ENCODE measurements at places on chromosomes 1 and 21.

GRCh38 chr1:173333581-173333980 lies 126.5 kb upstream of the TNFSF4 start:
- DNase-seq = no peak

- DNase-seq = no peak
These were observed 22.0 kb downstream of the VPS26C start for GRCh38 chr21:37245151-37245550.

- no peak for DNase-seq
These were observed 273.8 kb downstream of the PTBP2 start for GRCh38 chr1:96995351-96995750.

GRCh38 chr1:177011508-177011907 lies 153.0 kb downstream of the ASTN1 start:
- no peak for DNase-seq

GRCh38 chr1:61287014-61287413 lies 204.7 kb downstream of the NFIA start:
- no peak for DNase-seq

GRCh38 chr1:92277105-92277723 lies 21.6 kb downstream of the GLMN start:
- DNase-seq = no peak

DNA sequence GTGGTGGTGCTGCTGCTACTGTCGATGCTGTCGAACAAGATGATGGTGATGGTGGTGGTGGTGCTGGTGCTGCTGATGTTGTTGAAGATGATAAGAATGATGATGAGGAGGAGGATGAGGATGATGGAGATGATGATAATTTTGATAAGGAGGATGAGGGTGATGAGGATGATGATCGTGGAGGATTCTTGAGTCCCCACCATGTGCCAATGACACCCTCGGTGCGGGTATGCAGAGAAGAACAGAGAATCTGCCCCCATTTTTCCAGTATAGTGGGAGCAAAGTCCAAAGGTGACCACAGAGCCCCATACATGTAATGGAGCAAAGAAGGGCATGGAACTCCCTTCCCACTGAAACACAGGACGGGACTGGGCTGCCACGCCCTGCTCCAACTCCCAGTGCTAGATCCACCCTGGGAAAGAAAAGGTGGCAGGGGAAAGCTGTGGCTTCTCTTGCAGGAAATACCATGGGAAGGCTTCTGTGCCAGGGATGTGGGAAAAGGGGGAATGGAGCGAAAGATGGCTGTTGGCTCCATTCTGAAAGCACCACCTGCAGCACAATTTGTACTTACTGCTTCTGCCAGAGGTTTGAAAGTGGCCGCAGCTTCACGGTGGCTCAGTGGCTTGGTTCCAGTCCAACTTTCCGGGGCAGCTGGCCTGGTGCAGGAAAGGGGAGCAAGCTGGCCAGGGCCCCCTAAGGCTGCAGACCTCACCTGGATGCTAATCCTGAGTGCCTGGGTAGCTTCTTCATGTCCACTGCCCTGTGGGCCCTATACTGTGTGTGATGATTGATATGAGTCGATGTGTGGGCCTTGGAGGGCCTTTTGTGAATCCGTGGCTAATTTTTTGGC lies 387.2 kb upstream of the VAMP3 start:
- no peak for DNase-seq

DNA sequence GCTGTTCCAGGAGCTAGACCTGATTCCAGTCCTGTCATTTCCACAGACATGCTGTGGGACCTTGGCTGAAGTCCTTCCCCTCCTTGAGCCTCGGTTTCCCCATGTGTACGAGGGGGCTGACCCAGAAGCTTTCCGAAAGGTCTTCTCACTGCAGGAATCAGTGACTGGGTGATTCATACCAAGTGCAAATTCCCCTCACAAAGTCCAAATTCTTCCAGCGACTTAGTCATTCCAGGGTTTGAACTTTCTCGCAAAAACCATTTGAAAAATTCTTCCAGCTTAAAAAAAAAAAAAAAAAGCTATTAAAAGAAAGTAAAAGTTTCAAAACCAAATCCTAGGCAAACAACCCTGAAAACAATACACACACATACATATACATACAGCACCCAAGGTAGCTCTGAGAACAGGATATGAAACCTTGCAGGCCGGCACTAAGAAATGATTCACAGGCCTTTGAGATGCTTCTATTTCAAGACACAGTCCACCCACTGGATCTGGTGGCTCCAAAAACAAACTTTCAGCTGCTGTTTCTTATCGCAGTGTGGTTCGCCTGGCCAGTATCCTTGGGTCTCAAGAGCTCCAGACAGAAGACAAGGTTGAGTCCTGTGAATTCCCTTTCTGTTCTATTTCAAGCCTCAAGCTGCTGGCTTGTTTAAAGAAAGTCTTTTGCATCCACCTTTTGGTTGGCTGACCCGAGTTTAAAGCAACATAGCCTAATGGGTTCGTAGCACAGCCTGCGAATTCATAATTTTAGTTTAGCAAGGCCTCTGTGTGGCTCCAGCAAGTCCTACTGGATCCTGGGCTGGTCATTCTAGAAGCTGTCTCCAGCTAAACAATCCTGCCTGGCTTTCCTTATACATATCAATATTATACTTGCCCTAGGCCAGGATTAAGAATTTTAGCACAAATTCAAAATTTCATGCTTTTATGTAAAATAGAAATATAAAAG lies 18.0 kb upstream of the ID3 start:
- DNase-seq = peak; percentile 45

GRCh38 chr1:232398823-232399222 lies 231.1 kb downstream of the SIPA1L2 start:
- DNase-seq = no peak

GRCh38 chr1:152162792-152163463 lies 3.9 kb upstream of the RPTN start:
- DNase-seq = no peak

DNA sequence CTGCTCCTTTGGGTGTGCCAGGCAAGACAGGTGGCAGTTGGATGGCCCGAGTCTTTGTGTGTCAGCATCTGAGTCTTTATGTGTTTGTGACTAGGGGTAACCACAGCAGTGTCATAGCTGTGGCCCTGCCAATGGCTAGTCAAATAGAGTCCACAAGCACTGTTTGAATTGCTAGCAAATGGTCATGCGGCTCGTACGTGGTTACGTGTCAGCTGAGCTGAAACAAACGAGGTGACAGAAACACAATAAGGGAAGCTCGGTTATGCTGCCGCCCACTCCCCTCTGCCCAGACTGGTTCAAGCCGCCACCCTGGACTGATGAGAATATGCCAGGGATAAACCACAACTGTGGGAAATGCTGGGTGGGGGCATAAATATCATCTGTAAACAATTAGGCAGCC lies 174.3 kb upstream of the LMO4 start:
- no peak for DNase-seq

- DNase-seq = no peak
These were observed 5.1 kb upstream of the HMGCS2 start for GRCh38 chr1:119773711-119774241.

DNA sequence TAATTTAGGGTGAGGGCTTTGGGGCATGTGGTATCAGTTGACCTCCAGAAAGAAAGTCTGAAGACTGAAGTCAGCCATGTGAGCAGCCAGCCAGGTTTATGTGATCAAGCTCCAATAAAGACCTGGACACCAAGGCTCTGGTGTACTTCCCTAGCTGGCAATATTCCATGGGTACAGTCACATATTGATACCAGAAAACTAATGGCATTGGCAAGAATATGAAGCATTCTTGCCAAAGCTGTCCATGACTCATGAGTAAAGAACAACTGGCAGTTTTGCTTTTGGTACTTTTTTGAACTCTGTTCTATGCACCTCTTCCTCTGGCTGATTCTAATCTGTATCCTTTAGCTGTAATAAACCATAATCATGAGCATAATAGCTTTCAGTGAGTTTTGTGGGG lies 415.3 kb upstream of the CAMK1G start:
- DNase-seq = no peak

DNA sequence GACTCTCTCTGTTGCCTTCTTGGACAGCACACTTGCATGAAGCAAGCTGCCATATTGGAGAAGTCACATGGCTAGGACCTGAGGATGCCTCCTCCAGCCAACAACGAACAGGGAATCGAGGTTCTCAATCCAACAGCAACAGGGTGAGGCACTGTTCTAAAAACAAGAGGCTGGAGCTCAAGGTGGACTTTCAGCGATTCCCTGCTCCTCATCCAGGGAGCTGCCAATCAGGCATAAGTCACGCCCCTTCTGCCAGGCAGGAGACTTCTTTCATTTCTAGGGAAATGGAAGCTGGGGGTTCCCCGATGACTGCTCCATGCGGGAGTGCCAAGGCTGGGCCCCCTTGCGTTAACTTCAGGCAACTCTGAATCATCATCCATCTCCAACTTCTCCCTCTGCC lies 22.7 kb upstream of the IFNAR1 start:
- DNase-seq = no peak

GRCh38 chr1:62962901-62963776 lies 179.2 kb downstream of the ATG4C start:
- DNase-seq = no peak

DNA sequence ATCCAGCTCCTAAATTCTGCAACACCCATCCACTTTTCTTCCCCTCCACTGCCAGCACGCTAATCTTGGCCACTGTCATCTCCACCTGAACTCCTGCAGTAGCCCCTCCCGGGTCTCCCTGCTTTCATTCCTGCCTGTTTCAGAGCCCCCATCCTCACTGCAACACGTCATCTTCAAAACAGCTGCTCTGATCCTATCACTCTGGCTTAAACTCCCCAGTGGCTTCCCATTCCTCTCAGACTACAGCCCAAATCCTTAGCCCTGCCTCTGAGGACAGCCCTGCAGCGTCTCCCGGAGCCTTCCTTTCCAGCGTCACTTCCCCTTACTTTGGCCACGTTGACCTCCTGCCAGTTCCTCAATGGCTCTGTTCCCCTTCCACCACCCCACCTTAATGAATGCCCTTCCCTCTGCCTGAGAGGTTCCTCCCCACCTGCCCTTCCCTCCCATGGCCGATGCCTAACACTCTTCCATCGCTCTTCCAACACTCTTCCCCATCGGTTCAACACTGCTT lies 22.9 kb upstream of the IFNAR2 start:
- DNase-seq = no peak

DNA sequence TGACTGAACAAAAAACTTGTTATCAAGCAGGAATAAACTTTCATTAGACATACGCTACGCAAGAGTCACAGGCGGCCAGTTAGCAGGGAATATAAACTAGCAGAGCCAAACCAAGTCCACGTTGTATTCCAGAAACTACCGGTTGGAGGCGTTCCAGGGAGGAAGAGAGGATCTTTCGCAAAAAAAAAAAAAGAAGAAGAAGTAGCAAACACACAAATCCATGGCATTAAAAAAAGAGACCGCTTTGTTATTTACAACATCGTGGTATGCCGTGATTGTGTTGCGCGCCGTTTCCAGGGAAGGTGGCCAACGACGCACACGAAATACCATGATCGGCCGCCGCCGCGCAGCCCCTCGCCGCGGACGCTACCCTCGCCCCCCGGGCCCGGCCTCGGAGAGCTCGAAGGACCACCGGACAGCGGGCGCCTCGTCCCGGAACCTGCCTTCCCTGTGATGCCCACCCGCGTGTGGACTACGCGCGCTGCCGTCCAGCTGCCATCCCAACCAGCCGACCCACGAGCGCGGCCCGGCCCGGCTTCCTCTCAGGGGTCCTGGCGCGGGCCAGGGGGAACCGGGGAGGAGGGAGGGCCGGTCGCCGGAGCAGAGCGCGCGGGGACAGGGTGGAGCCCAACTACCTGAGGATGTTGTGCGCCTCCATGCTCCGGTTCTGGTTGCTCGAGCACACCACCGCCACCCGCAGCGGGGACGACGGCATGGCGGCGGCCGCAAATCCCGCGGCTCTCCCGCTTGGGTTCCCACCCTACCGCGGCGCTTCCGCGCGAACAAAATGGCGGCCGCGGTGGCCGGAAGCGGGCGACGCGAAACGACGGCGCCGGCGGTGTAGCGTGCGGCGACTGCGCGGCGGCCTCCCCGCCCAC lies 581 bp downstream of the SSU72 start:
- peak; percentile 59 for DNase-seq

GRCh38 chr1:91885716-91886506 lies at the start of gene TGFBR3:
Gene TGFBR3, minus strand, starts transcription at chr1:91886151. Its CDS starts 24,620 bp downstream, at chr1:91861531.
- DNase-seq = peak; percentile 61

- no peak for DNase-seq
These were observed 14.7 kb downstream of the BEND5 start for GRCh38 chr1:48761986-48762385.

DNA sequence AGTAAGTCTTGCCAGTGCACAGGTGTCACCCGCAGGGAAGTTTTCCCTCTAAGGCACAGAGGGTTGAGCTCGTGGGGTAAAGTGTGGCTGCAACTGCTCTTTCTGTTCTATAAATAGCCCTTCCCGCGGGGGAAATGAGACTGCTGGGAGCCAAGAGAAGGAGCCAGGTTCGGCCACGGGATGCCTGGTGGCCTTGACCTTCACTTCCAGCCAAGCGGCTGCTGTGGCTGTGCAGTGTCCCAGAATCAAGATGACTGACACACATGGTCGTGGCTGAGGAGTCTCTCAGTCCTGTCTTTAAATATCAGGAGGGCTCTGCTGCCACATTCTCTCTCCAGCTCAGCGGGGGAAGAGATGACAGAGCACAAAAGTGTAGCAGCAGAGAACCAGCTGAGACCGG lies 154.1 kb upstream of the VAMP3 start:
- DNase-seq = no peak

DNA sequence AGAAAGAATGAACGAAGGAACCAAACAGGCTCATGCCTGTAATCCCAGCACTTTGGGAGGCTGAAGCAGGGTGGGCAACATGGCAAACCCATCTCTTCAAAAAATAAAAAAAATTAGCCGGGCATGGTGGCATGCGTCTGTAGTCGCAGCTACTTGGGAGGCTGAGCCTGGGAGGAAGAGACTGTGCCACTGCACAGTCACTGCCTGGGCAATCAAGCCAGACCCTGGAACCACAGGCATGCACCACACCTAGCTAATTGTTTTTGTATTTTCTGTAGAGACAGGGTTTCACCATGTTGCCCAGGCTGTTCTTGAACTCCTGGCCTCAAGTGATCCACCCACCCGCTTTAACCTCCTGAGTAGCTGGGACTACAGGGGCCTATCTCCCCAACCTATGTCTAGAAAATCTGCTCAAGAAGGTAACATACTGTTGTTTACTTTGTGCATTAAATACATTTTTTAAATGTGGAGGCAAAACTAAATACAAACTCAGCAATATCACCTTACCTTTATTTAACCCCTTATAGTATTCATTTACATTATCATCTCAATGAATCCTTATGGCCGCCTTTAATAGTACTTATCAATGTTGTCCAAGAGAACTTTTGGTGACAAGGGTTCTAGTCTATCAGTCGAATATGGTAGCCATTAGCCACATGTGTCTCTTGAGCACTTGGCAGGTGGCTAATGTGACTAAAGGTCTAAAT lies 2.7 kb downstream of the KHDC4 start:
- DNase-seq = no peak

GRCh38 chr1:200890818-200891773 lies 3.6 kb upstream of the INAVA start:
- no peak for DNase-seq

DNA sequence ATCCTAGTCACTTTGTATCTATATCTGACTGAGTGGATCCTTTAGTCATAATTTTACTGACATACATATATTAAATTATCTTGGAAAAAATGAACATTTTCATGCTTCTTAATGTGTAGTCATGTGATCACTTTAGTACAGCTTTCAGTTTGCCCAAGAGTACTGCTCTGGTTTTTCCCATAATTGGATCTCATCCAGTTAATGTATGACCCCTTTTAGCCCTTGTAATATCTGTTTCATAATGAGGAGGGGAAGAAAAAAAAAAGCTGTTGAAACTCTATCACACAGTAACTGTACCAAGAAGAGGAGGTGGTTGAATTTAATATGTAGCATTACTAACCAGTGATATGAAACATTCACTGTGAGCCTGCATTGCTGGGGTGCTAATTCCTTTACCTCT lies 328.7 kb downstream of the PTPRC start:
- no peak for DNase-seq

- no peak for DNase-seq
These were observed 26.6 kb downstream of the SLX9 start for GRCh38 chr21:44966135-44967081.

Data from activated CD4-positive, alpha-beta T cell treated with anti-CD3 and anti-CD28 coated beads, Interleukin-2, amount 50 U/mL, for 24 hours (primary cell).